ENCODE measurements at places on chromosomes 3 and 15.

GRCh38 chr15:33029109-33029652 is 165.3 kb downstream of the FMN1 start:
- no peak for DNase-seq

GRCh38 chr3:35688826-35689225 is 49.5 kb downstream of the ARPP21 start:
- DNase-seq: no peak

- no peak for DNase-seq
Measured at GRCh38 chr15:64754663-64755426, 20.5 kb downstream of the RBPMS2 start.

DNA sequence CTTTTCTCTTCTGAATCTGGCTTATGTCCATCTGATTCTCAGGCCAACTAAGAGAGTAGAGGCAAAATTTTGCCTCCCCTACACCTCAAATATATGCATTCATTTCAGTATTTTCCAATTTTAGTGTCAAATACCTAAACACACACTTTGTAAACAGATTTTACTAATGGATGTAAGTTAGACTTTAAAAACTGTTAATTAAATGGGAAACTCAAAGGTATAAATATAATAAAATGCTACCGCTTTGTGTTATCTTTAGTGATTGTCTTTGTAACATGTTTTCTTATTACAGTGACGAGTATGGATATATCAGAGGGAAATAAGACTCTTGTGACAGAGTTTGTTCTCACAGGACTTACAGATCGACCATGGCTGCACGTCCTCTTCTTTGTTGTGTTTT is at the start of gene OR5AC2:
OR5AC2 (plus strand) TSS at position 301 of the 400 bp plus-strand sequence; CDS start at position 301, 0 bp downstream.
- no peak for DNase-seq

GRCh38 chr3:133113526-133113925 is 75.3 kb downstream of the TMEM108 start:
- no peak for DNase-seq

- no peak for DNase-seq
Measured at GRCh38 chr3:65004795-65005295, 317.0 kb upstream of the ADAMTS9 start.

DNA sequence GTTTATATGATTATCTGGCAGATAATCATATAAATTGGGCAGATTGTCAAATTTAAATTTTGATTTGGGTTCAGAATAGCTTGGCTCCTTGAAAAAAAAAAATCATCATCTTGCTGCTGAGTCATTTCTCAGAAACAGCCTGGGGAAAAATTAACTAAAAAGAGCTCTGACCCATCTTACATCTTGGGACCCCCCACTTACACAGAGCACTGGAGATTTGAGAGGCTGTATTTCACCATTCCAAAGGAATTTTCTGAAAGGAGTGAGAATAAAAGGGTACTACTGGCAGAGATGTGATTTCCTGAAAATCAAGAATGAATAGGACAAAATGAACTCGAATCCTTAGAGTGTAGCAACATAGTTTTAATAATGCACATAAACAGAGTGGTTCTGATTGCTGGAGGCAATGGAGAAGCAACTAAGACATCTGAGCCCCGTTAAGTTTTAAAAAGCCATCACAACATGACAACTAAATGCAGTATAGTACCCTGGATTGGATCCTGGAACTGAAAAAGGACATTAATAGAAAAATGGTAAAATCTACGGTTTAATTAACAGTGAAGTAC is 97.5 kb downstream of the RFTN1 start:
- DNase-seq: no peak

GRCh38 chr15:66720206-66721010 is 18.4 kb downstream of the SMAD6 start:
- no peak for DNase-seq

GRCh38 chr3:151085889-151086483 is 522 bp downstream of the MED12L start:
- no peak for DNase-seq

GRCh38 chr15:63759752-63760151 is 74.0 kb downstream of the HERC1 start:
- DNase-seq: no peak

DNA sequence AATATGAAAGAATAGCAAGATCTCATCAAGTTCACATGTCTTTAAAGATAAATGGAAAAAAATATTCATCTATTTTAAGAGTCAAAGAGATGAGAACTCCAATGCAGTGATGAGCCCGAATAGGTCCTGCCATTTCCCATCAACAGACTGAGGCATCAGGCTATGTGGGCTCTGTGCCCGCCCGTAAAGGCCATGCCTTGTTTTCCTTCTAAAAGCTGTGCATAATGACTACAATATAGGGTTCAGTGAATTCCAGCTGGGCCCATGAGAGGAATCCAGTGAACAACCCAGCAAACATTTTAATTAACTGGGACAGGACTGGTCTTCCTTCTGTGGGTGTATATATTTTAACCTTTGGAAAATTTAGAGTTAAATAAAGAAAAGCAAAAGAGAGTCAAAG is 44.6 kb downstream of the RASGRP1 start:
- DNase-seq: no peak

DNA sequence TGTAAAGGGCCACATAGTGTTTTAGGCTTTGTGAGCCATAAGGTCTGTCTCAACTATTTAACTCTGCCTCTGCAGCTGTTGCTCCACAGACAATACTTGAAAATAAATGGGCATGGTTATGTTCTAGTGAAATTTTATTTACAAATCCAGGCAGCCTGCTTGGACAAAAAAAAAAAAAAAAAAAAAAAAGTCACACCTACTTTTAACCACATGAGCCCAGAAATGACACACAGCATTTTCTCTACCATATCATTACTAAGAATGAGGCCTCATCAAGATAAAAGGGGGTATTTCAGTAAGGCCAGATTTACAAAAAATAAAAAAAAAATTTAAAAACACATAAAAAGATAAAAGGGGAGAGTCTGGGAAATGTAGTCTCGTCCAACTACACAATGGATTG is 1.7 kb upstream of the NGLY1 start:
- DNase-seq: no peak

DNA sequence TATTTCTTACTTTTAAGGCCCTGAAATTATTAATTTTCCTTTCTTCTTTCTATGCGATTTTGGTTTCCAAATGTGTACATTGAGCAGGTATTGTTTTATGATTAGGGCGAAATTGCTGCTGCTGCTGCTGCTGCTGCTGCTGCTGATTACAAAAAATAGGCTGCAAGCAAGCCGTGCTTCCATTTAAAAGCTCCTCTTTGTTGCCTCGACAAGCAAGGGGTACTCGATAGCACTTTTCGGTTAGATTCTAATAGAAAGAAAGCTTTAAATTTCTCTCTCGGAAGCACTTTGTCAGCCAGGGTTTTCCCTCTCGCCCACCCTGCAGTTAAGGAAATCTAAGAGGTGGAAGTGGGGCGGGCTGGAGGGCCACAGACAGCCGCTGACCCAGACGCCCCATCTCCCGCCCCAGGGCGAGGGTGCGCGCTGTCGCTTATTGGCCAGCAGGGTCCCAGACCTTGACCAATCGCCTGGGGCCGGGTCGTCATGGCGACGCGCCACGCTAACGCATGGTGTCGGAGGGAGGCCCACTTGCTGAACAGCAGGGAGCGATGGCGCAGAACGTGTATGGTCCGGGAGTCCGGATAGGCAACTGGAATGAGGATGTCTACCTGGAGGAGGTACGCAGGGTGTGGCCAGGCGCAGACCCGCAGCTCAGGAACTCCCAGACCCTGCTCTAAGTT is at the start of gene CFAP161:
CFAP161 (plus strand) TSS at position 489 of the 680 bp plus-strand sequence; CDS start at position 549, 60 bp downstream.
- DNase-seq: no peak

GRCh38 chr3:60036803-60037202 is 987.0 kb upstream of the CFAP20DC start:
- no peak for DNase-seq

DNA sequence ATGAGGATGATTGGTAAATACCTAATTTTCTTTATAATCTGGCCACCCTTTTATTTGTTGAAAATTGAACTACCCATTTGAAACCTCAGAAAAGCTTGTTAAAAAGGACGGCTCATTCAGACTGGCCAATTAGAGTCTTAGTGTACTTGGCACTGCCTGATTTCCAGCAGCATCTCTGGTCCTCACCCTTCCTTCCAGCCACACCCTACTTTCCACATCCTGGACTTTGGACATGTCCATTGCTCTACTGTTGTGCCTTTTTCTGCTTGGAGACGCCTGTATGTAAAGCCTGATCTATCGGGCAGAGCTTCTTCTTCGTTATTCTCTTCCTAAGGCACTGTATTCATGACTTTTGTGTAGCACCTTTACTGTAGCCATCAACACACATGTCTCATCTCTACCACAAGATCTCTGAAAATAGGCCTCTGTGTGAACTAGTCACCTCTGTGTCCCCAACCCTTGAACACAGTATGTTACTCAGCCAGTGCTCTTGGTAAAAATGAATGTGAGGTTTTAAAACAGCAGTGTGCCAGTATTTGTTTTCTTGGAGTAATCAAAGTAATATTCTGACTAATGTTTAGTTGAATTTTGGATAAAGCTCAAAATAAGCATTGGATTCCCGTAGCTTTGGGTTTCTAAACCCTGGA is 6.8 kb downstream of the RBM5 start:
- no peak for DNase-seq

DNA sequence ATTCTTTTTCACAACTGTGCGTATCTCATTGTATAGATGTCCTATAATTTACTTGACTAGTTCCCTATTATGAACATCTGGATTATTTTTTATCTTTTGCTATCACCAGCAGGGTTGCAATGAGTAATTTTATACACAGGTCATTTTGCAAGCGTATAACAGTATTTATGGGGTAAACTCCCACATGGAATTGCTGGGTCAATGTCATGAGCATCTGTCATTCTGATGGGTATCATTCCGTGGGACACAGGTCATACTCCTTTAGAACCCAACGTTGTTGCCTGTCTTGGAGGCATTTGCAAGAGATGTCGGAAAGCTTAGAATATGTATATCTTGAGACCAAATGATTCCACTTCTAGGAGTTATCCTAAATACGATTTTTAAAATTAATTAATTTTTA is 12.9 kb downstream of the BHLHE40 start:
- DNase-seq: no peak

- no peak for DNase-seq
Measured at GRCh38 chr3:24020036-24020691, 75.1 kb downstream of the NR1D2 start.

DNA sequence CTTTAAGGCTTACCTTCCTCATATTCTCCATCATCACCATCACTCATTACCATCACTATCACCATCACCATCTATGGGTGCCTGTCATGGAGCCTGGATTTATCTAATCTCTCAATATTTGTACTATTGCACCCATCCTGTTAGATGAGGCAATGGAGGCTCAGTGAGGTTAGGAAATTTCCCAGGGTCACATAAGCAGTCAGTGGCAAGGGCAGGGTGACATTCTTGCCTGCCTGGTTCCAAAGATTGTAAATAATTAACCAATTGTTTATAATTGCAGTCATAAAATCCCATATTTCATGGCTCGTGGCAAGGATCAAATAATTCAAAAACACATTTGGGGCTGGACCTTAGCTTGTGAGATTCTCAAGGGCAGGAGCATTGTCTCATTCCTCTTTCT is 55.2 kb downstream of the MGLL start:
- no peak for DNase-seq

GRCh38 chr15:62104846-62105245 is 38.1 kb downstream of the C2CD4A start:
- no peak for DNase-seq

DNA sequence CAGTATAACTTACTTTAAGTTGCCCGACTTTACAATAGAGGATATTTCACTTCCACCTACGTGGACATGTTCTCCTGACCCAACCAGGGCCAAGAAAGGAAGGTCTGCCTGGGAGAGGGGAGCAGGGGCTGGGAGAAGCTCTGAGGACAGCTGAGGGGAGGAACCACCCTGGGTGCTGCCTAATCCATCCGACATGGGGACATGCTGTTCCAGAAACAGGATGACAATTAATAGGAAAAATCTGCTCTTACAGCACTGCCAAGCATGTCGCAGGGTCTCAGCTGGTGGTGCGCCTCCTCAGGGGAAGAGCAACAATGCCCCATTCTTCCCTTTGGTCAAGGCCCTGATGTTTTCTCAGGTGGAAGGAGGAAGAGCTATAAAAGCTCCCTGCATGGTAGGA is 132.3 kb downstream of the NTRK3 start:
- no peak for DNase-seq

DNA sequence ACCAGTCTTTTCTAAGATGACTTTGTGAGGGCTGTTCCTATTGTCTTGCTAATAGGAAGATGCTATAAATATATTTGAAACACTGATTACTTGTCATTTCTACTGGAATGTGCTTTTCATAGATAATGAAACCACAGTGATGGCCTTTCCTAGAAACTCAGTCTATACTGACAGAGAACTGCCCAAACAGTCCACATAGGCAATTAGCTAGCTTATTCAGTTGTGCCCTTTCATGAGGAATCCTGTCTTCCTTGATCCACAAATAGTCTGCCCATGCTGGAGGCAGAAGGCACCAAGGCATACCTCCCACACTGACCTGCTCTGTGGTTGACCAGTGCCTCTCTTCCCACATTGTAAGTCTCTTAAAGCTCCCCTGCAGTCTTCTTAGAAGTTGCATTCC is 135.9 kb downstream of the CMSS1 start:
- no peak for DNase-seq

GRCh38 chr3:186239321-186239720 is 122.7 kb downstream of the DGKG start:
- no peak for DNase-seq

DNA sequence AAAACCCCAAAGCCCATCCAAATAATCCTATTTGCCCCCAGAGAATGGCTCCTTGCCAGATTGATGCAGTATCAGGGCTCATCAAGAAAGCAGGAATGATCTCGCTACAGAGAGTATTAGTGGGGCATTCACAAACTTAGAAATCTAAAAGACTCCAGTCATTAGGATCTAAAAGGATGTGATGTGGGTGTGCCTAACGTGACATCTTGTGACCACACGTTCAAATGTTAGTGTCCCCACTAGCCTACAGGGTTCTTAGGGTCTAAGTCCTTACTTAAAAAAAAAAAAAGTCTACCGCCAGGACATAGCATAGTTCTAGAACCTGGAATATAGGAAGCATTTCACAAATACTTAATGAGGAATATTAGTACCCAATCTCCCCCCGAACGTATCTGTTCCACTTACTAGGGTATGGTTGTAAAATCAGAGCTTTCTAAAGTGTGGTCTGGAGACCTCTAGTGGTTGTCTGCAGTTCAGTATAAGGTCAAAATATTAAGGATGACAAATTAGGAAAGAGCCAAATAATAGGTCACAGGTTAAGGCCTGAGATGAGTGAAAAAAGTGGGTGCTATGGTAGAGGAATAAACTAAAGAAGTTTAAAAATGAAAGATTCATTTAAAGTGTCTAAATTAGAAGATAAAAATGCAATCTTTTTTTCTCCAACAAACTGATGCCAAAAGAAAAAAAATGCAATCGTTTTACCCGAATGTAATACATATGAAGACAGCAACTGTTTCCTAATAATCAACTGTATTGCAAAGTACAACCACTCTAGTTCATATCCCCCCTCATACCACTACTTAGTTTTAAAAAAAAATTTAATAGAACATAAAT is 4.2 kb upstream of the CHRM5 start:
- DNase-seq: no peak

DNA sequence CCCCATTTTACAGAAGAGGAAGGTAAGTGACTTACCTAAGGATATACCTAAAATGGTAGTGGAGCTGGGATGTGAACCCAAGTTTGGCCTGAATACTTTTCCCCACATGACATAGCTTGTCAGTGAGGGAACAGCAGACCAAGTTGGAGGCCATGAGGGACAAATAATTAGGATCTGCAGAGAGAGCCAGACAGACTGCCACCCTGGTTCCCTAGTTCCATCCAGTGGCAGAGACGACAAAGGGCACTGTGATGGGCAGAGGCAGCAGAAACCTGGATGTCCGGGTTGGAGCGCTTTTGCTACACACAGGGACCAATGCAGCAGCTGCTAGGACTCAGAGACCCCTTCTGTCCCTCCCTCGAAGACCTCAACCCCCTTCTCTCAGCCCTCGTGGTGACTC is 1.2 kb downstream of the CPLX3 start:
- no peak for DNase-seq

GRCh38 chr3:16945330-16945729 is 60.6 kb downstream of the PLCL2 start:
- no peak for DNase-seq

Measured in activated CD4-positive, alpha-beta T cell treated with anti-CD3 and anti-CD28 coated beads for 1 hour (primary cell).